Ureter (tissue), 1 donor: ENCODE measurements at places on chromosomes 4 and X. TPM values are rescaled to one million over a fixed set of nuclear protein-coding genes. Genes with fewer than 3 reads are reported as not detected.
A peak's percentile ranks its signal among the peaks of the same experiment; 100 is the strongest.

The TMEM154 gene
- total RNA-seq: 86.5 TPM

DNA sequence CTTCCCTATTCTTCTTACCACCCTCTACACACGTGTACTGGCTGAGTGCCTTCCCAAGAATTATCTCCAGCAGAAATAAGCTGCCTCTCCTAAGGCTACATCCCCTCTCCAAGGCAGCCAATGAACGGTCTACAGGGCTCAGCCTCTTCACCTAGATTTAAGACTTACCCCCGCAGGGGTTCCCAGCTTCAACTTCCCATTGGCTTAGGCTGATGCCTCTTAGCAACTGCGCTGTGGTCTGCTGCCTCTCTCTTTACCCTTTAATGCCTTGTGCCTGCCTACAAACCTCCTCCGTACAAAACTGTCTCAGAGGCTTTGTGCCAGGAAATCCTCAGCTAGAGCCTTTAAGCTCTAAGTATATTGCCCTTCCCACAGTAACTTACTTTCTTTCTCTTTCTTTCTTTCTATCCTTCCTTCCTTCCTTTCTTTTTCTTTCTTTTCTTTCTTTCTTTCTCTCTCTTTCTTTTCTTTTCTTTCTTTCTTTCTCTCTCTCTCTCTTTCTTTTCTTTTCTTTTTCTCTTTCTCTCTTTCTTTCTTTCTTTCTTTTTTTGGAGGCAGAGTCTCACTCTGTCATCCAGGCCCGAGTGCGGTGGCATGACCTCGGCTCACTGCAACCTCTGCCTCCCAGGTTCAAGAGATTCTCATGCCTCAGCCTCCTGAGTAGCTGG, 15.1 kb upstream of the PIGA start:
- no peak for DNase-seq

The FRMPD4 gene
- 0.83 TPM for total RNA-seq

The PHKA1 gene
- total RNA-seq: 9.4 TPM

The PLP1 gene
- 2.1 TPM for total RNA-seq

- no peak for DNase-seq
These were observed 8.6 kb upstream of the UBQLN2 start for GRCh38 chrX:56554870-56555269.

GRCh38 chrX:51860679-51861078, 32.7 kb upstream of the MAGED1 start:
- DNase-seq: no peak

- no peak for DNase-seq
These were observed 297.6 kb upstream of the STS start for GRCh38 chrX:6849716-6850414.

GRCh38 chr4:109548655-109549054, 11.4 kb upstream of the MCUB start:
- no peak for DNase-seq

- no peak for DNase-seq
These were observed 80.5 kb downstream of the CLDN34 start for GRCh38 chrX:10047631-10048030.

DNA sequence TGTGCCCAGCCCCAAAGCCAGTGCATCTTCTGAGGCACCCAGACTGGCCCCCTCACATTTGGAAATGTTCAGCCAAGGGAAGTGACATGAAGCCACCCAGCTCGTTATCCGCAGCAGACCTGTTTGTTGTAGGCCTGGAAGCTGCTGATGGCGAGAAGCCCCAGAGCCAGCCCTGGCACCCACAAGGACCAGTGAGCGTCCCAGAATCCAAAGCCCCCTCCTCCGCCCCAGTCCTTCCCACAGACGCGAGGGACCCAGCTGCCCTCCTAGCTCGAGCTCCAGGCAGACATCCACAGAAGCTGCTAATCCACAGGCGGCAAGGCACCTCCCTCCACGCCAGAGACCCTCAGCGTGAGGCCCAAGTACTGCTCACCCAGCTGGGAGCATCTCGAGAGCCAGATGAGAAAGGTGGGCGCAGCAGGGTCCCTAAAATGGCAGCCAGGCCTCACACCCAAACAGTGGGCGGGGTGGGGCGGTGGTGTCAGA, 7.4 kb downstream of the ABLIM2 start:
- no peak for DNase-seq

The ATP1B4 gene
- not detected for total RNA-seq

The SORBS2 gene
- total RNA-seq: 103 TPM

GRCh38 chrX:18789916-18790315, 82.5 kb downstream of the PPEF1 start:
- no peak for DNase-seq

DNA sequence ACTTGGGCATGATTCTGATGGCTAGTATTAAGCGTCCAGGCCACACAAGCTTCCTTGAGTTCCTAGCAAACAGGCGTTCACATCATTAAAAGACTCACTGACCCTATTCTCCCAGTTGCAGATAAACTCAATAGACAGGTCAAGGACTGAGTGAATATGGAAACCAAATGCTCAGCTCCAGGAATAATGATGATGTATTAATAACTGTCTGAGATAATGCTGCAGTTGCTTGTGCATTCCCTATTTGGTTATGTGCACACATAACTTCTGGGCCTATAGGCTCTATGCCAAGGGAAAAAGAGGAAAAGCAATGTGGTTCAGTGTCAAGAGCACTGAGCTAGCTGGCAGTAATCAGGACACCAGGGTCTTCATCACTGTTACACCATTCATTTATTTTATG, 3.5 kb downstream of the RAB9B start:
- no peak for DNase-seq

The IGFBP7 gene
- 487 TPM for total RNA-seq

DNA sequence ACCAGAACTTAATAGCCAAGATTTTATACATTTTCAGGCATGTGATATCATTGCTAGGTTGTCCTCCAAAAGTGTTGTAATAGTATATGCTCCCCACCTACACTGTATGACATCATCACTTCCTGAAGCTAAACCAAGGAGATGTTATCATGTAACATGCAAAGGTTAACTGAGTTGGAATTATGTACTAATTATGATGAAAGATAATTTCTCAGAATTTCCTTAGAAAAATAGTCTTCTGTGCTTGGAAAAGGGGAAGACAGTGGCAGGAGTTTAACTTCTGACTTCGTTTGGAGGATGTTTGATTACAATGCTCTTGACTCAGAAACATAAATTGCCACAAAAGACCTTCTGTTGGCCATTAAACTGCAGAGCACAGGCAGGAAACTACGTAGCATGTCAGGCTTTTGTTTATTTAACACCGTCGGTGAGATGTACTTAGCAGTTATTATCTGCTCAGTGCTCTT, 83.6 kb upstream of the GUCY1A1 start:
- DNase-seq: no peak

The HTRA3 gene
- total RNA-seq: 17.5 TPM

The JCHAIN gene
- total RNA-seq: 374 TPM

The KLHL34 gene
- total RNA-seq: not detected

DNA sequence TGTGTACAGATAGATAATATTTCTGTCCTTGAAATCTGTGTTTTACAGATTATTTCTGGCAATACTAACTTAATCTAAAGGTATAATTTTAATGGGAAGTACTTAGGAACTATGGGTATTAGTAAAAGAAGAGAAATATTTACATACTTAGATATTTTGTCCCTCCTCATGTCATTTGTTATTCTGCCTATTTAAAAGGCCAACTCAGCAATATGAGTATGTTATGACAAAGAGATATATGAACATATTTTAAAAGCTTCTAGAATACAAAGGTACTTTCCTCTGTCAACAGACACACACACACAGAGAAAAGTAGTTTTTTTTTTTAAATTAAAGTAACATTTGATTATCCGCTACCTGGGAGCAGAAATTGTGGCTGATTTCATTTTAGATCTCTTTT, 7.9 kb downstream of the SLC7A11 start:
- no peak for DNase-seq

The H2BW2 gene
- total RNA-seq: 0.26 TPM

The ADGRG2 gene
- 1.9 TPM for total RNA-seq

The NUP62CL gene
- total RNA-seq: 2.7 TPM

GRCh38 chr4:156971676-156972378, at the start of gene PDGFC:
Gene PDGFC (minus strand): TSS chr4:156971799. CDS start chr4:156970903, 896 bp downstream.
- DNase-seq: peak; percentile 68

GRCh38 chr4:59630922-59631321, 1569.2 kb upstream of the ADGRL3 start:
- DNase-seq: no peak

The MRPL1 gene
- total RNA-seq: 30.5 TPM

DNA sequence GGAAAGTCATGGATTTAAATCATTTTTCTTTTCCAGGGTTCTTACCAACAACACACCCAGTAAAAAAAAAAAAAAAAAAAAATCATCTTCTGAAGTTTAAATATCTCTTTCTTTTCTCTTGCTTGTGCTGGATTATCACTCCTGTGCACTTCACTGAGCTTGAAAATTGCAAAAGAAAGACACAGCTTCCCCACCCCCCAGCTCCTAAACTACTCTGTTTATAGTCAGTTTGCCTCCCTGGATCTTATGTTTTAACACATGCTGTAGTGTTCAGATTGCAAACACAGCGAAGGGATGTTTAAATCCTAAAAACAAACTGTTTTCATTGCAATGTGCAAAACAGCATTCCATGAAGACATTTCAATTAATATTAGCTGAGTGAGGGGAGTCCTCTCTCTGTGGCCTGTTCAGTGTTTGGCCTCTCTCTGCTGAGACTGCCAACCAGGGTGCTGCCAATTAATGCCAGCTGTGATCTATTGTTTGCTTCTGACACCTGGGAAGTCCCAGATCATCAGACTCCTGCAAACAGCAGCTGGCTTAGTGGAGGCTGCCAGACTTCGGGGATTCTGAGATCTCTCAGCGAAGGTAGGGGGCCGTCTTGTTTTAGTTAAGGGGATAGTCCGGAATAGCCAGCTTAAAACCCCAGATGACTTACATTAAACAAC, 171.1 kb upstream of the PITX2 start:
- DNase-seq: no peak

The JADE3 gene
- 11.4 TPM for total RNA-seq

DNA sequence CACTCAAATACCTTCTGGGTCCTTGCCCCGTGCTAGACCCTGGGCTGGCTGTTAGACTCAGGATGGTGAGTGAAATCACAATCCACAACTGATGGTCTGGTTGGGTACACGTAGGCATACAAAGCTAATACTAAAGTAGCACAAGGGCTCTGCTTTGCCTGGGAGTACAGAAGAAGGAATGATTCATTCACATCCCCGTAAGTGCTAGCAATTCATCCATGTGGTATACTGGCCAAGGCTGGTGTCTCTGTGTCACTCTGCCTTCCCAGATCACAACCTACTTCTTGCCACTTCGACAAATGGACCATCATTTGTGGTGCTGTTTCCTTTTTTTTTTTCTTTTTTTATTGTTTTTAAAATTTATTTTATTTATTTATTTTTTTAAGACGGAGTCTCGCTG, 19.7 kb upstream of the RBM47 start:
- no peak for DNase-seq

- no peak for DNase-seq
These were observed 31.8 kb downstream of the RNF150 start for GRCh38 chr4:141101511-141101910.

- no peak for DNase-seq
These were observed 29.8 kb upstream of the C1QTNF7 start for GRCh38 chr4:15398001-15398400.

DNA sequence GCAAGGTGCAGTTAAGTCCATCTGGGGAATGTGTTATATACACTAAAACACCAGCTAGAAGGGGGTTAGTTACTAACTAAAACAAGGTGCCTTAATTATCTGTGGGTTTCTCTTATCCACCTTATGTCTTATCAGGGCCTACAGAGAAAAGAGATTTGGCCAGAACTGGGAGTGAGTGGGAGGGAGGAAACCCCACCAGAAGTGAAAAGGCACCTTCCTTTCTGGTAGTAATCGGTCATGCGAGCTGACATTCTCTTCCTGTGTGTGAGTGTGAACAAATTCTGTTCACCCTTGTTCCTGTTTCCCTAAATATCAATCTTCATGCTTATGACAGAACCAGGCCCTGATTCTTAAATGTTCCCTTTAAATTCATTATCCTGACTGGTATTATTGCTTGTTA, 43.5 kb downstream of the SRPX2 start:
- no peak for DNase-seq

DNA sequence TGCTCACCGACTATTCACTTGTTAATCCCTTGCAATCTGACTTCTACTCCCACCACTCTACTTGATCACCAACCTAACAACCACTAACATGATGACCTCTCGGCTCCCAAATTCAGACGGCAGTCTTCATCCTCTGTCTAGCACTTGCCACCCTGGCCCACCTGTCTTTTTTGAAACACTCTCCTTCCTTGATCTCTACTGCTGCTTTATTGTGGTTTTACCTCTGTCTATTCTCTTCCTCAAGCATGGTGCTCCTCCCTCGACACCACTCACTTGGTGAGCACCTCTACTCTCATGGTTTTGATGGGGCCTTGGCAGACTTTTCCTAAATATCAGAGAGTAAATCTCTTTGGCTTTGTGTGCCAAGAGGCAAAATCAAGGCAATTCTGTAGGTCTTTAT, 21.7 kb upstream of the CXCR3 start:
- DNase-seq: no peak

GRCh38 chr4:89486042-89486441, 178.4 kb upstream of the GPRIN3 start:
- DNase-seq: no peak

DNA sequence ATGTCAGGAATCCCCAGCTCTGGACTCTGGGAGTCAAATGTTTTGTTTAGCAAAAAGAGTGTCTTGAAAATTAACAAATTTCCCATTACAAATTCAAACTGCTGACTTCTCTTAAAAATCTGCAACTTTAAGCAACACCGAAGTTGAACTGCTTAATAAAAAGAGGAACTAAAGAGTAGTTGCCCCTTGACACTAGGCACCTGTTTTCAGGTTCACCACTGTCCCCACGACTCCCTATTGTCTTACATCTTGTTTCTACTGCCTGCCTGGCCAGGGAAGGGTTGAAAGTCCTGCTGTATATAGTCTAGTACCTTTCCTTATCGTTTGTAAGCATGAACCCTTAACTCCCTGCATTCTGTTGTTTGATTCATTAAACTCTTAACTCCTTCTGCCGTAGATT, 173.9 kb downstream of the SCFD2 start:
- no peak for DNase-seq

The FAM9C gene
- total RNA-seq: 0.26 TPM

DNA sequence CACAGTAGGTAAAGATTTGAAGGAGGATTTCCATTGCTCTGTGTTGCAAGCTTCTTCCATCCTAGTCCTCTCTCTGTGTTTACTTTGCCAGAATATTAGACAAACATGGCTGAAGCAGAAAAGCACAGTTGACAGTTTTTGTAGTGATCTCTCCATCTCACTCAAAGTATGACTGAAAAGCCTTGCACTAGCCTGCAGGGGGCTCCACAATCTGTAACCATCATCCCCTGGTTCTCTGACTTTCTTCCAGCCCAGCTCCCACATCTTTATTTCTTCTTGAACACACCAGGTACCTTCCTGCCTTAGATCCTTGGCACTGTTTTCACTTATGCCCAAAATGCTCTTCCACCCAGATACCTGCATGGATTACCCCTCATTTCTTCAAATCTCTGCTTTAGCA, 34.1 kb upstream of the HHIP start:
- no peak for DNase-seq

GRCh38 chrX:22634751-22635150, 362.0 kb downstream of the CBLL2 start:
- no peak for DNase-seq

The LRIT3 gene
- 0.65 TPM for total RNA-seq

- DNase-seq: no peak
These were observed 32.1 kb upstream of the GPR78 start for GRCh38 chr4:8547912-8548730.

The CXorf38 gene
- 23.1 TPM for total RNA-seq

The MND1 gene
- total RNA-seq: not detected

GRCh38 chr4:164410401-164410800, 343.5 kb upstream of the SMIM31 start:
- DNase-seq: no peak

The FATE1 gene
- total RNA-seq: not detected

GRCh38 chr4:16034010-16034748, 49.6 kb downstream of the PROM1 start:
- DNase-seq: no peak

GRCh38 chr4:91758487-91758886, 545.3 kb upstream of the GRID2 start:
- no peak for DNase-seq
